Stimulated activated CD8-positive, alpha-beta memory T cell treated with anti-CD3 and anti-CD28 coated beads, Interleukin-7, amount 100 ng/mL, for 24 hours (primary cell): ENCODE measurements at places on chromosomes 16 and 17.

GRCh38 chr16:88596483-88596882 lies 26.3 kb downstream of the ZC3H18 start:
- no peak for DNase-seq

GRCh38 chr17:80948976-80949450 lies 42.6 kb upstream of the CHMP6 start:
- DNase-seq = no peak

GRCh38 chr17:37553401-37553966 lies 55.7 kb downstream of the SYNRG start:
- DNase-seq = no peak

DNA sequence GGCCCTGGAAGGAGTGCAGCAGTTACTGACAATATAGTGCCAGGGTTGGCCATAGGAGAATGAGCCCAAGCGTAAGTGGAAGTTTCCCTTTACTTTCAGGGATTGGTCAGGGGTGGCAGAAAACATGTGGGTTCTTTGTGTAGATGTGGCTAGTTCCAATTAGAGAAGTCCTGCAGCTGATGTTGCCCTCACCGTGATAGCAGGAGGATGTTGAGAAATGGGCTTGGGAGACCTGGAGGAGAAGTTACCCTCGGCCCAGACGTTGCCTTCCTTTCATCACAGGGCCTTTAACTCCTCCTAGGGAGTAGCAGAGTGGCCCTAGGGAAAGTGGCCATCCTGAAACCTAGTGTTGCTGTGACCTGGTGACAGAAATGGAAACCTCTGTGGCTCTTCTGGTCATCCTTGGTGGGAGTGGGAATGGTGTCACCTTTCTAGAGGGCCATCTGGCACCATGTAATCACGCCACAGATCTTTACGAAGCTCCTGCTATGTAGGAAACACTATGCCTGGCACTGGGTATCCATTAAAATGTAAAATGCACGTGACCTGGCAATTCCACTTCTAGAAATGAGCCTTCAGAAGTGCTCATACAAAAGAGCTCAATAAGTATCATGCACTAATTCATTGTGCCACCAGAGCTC lies 6.7 kb downstream of the TMEM92 start:
- no peak for DNase-seq

DNA sequence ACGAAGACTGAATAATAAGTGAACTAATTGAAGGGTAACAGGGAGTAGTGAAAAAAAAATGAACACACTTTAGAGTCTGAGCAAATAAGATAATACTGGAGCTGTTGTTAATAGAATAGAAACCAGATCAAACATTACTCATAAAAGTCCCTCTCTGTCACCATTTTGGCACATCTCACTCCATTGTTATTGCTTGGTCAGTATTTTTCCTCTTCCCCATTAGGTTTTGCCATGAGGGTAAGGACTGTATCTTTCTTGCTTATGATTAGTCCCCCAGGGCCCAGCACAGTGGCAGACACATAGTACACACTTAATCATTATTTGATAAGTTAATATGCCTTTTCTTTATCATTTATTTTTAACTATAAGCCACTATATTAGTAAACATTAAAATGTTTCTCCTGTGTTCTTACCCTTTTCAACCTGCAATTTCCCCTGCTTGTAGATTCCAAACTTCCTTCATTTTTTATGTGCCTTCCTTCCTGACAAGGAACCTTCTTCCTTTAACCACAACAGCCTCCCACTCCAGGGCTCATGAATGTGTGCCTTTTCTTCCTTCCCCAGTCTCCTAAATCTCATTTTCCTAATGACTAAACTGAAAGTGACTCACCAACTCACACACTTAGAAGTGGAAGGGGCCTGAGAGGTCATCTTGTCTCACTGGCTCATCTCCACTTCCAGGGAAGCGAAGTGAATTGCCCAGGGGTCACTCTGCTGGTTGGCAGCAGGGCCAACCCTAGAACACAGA lies 88.2 kb upstream of the HAS3 start:
- DNase-seq = no peak

DNA sequence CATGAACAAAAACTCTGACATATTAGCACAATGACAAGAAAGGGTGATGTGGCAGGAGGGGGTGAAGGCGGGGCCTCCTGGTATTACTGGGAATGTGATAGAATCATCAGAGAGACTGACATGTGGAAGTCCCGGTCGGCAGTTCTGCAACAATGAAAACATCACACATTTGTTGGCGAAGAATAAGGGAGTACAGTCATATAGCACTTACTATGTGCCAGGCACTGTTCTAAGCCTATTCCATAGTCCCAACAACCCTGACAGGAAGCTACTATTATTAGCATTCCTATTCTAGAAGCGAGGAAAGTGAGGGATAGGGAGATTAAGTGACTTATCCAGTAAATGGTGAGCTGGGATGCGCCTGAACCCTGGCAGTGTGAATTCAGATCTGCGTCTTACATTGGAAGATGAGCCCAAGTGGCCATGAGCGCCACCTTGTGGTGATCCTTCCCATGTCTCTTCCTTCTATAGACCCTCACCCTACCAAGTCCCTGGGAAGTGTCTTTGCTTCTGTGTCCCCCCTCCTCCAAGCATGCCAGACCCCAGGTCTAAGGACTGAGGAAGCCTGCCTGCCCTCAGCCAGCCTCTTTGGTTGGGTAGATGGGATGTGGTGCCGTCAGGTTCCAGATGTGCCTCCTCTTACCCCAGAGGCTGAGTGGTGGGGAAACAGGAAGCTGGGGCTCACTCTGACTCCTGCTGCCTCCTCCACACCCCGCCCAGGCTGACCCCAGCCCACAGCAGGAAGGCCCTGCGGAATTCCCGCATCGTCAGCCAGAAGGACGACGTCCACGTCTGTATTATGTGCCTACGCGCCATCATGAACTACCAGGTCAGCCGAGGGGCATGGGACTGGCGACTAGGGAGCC lies 14.0 kb downstream of the FMNL1 start:
- peak; percentile 55 for DNase-seq

DNA sequence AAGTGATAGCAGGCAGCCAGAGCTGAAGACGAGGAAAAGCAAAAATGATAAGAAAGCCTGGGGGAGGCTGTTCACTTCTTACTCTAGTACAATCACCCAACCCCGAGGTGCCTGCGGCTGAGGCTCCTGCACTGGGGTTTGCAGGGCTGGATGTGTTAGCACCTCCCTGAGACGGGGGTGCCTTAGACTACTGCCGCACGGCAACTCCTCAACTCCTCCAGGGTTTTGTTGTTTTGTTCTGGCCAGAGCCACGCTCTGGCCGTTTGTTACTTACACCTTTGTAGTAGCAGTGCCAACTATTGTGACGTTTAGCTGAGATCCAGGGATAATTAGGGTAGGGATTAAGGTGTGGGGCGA lies 51.5 kb downstream of the LDHD start:
- no peak for DNase-seq

DNA sequence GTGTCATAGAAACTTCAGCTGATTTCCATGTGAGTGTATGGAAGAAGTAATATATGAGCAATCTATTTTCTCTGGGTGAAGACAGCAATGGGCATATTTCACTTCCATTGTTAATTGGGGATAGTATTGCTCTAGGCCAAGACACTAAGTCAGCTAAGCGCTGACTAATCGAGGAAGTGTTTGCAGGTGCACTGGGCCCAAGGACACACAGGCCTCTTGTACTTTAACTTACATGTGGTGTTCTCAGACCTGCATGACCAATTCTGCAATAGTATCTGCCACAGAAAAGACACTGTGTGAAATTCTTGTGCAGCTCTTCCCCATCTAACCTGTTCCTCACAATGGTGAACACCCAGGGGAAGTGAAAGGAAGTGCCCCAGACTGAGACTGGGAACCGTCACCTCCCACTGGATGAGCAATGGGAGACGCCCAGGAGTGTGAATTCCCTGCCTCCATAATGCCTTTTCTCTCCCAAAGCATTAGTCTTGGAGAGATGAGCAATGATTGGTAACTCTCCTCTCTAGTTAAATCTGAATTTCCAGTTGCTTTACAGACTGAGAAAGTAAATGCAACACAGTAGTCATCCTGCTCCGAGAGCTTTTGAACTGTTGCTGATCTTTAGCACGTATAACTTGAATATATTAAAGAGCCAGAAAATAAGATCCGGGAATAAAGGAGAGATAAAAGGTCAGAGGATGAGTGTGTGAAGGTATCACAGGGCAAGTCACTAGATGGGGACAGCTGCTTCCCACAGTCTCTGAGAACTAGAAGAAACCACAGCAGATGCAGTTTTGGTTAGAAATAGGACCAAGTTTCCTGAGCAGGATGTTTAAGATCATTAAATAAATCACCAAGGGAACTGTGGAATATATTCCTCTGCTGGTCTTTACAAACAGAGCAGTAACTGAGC lies 82.6 kb downstream of the CDK5R1 start:
- no peak for DNase-seq

DNA sequence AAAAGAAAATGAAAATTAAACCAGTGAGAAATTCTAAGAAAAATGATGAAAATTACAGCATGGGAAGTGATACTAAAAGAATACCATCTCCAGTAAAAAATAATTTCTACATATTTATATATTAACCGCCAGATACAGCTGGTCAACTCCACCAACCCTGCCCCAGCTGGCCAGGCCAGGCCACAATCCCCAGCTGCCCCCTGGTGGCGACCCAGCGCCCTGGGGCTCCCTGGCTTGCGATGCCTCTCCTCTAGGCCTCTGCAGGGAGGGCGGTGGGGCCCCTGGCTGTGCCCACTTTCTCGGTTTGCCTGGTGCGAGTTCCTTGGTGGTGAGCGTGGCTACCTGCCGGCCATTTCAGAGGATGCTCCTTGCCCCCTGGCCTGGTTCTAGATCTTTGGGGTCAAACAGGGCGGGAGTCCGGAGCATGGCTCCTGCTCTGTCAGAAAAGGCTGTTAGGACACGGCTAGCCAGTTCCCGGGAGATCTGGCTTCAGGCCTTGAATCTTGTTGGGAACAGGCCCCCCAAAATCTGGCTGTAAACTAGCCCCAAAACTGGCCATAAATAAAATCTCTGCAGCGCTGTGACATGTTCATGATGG lies 14.5 kb downstream of the GLIS2 start:
- DNase-seq = peak; percentile 40

- no peak for DNase-seq
Measured at GRCh38 chr17:47663912-47664623, 14.3 kb downstream of the KPNB1 start.

GRCh38 chr17:16468428-16468992 lies 23.5 kb downstream of the LRRC75A start:
- no peak for DNase-seq

DNA sequence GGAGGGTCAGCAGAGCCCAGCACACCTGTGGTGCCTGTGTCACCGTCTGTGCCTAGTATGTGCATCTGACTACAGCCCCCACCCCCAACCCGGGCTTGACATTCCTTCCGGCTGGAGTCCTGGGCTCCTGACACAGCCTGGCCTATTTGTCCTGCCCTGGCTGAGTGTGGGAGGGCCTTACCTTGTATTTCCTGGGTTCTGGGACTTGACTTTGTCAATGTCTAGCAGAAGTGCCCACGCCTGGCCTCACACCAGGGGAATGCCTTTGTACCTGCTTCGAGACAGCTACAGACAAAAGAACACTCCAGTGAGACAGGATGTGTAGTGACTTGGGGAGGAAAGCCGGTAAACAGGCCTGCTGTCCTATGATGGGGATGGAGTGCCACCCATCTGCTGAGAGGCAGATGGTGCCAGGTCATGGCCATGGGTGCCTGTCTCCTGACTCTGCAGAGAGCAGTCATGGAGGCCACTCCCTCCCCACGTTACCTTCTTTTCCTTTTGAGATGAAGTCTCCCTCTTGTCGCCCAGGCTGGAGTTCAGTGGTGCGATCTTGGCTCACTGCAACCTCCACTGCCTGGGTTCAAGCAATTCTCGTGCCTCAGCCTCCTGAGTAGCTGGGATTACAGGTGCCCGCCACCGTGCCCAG lies 42.8 kb downstream of the TNFRSF13B start:
- no peak for DNase-seq

GRCh38 chr17:14296166-14296910 lies 4.5 kb upstream of the HS3ST3B1 start:
- DNase-seq = no peak

DNA sequence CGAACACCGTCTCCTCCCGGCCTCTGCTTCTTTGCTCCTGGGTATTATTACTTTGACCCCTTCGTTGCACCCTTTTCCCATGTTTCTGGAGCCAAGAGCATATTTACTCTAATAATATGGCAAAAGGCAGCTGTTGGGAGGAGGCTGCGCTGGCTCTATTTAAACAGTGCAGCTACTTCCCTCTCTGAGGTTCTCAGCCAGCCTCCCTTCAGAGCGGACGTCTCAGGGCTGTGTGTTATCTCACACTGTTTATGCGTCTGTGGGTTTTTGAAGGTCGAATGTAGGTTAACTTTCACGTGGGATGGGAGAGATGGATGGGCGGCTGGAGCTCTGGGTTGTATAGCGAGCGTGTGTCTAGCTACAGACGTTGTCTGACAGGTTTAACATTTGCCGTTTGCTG lies 45.3 kb downstream of the COX4I1 start:
- DNase-seq = no peak

DNA sequence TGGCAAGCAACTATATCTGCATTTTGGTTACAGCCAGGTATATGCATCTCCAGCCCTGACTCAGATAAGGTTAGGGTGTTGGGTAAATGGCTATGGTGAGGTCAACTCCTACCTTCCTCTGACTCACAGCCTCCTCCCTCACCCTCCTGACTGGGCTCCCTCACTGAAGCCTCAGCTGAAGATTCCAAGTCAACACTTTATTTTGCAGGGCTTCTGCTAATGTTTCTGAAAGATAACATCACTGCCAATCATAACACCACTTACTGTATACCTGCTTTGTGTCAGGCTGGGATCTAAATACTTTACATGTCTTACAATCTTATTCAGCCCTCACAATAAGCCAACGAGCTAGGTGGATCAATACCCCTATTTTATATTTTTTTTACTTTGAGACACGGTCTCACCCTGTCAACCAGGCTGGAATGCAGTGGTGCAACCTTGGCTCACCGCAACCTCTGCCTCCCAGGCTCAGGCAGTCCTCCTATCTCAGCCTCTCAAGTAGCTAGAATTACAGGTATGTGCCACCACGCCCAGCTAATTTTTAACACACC lies 47.8 kb upstream of the GCSH start:
- DNase-seq = no peak

- no peak for DNase-seq
Measured at GRCh38 chr17:55567240-55568214, 56.3 kb upstream of the SMIM36 start.

DNA sequence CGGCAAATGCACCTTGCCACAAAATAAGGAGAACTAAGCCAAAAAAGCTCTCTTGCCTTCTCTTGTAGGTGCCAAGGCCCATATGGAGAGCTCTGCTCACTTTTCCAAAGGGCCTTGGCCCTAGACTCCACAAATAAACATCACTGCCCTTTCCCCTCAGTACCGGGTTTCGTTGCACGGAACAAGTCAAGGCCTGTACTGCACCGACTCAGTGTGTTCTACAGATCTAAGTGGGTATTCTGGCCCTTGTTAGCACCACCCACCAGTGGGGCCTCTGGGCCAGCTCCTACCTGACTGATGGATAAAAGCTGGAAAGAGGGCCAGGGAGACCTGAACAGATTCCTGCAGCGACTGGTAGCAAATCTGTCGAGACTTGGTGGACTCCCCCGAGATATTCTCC lies 43.7 kb upstream of the GSG1L start:
- DNase-seq = no peak

GRCh38 chr17:40522250-40522960 lies 21.0 kb upstream of the TNS4 start:
- no peak for DNase-seq

- DNase-seq = no peak
Measured at GRCh38 chr17:80819422-80820164, 172.0 kb upstream of the CHMP6 start.
